ENCODE measurements at places on chromosomes 5 and 9. TPM values are rescaled to one million over a fixed set of nuclear protein-coding genes. Genes with fewer than 3 reads are reported as not detected.

The CNTFR gene
- 7.5 TPM for total RNA-seq

The SLC36A3 gene
- not detected for total RNA-seq

The FOXD4 gene
- total RNA-seq, result 0.10 TPM

The CDH9 gene
- total RNA-seq, result not detected

GRCh38 chr9:131036529-131037334 lies 27.8 kb downstream of the LAMC3 start:
- DNase-seq, result no peak

GRCh38 chr5:142221091-142221860 lies 103.5 kb downstream of the SPRY4 start:
- DNase-seq, result no peak

DNA sequence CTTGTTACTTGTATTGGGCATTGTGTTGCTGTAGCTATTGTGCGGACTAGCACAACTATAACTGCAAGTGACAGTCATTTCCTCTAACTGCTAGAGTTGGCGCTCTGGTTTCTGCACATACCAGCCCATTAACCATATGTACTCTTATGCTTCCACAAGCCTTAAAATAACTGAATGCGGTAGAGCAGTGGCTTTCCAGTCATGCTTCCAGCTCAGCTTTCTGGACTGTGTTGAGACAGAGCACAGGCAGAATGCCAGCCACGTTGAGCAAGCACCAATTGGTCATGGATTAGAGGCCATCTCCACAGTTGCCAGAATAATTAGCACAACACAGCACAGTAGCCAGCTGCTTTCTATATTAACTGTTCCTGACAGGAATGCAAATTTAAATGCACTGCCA lies 12.2 kb downstream of the INVS start:
- peak; percentile 50 for DNase-seq

- DNase-seq, result no peak
These were observed 548.9 kb downstream of the BNC2 start for GRCh38 chr9:16321461-16322119.

- no peak for DNase-seq
These were observed 18.7 kb downstream of the HMCN2 start for GRCh38 chr9:130284249-130284625.

DNA sequence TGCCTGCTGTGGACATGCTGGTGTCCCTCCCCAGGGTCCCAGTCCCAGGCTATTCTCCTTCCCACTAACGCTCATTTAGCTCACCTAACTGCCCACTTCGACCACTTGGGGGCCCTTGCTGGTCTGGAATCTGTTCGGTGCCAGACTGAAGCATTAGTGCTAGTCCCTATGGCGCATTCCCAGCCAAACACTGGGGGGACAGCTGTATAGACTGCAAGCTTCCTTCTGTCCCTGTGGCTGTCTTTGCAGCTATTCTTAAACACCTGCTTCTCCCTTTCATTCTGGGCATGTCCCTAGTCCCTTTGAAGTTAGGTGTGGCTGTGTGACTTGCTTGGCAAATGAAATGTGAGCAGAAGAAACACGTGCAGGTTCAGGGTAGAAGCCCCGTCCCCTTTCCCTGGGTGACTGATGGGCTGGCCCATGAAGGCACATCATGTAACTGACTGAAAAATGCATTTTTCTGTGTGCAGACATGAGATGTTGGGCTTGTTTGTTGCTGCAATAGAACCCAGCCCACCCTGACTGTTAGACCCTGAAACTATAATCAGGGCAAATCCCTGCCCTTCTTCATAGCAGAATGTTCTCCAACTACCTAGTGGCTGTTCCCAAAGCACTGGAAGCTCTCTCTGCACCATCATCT lies 134.4 kb downstream of the BARX1 start:
- no peak for DNase-seq

GRCh38 chr9:35882263-35882848 lies 12.2 kb upstream of the OR13J1 start:
- peak; percentile 89 for DNase-seq

- no peak for DNase-seq
These were observed 599.7 kb downstream of the CAAP1 start for GRCh38 chr9:26292943-26293342.

GRCh38 chr9:83456226-83456625 lies 82.0 kb downstream of the FRMD3 start:
- DNase-seq, result no peak

GRCh38 chr5:10994091-10994986 lies 233.3 kb upstream of the DAP start:
- no peak for DNase-seq

DNA sequence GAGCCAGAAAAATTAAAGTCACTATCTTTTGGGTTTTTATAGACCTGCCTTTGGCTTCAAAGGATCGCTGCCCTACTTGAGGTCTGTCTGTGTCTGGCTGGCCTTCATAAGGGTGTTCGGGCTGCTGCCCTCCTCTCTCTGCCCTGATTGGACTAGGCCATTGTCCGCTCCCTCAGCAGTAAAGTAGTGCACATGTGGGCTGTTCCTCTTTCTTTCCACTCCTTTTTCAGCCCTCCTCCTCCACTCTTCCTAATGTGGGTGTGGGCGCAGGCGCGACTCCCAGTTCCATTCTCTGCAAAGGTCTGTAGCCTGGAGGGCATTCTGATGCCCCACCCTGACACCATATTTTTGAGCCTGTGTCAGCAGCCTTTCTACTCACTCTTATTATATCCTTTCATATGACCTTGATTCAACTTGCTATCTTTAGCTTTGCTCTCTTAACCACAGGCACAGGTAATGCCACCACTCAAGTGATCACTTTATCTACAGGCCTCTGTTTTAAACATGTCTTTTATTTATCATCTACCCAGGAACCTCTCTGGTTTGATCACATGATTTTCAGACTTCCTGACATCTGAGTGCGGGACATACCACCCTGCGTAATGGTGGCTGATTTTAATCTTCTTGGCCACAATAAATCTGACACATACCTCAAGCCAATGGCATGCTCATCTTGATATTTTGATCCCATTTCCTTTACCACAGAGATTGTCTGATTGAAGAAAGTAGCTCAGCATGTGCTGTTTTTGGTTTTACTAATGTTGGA lies 144.5 kb downstream of the AOPEP start:
- no peak for DNase-seq
